ENCODE measurements at places on chromosomes 4 and X. TPM values are rescaled to one million over a fixed set of nuclear protein-coding genes. Genes with fewer than 3 reads are reported as not detected.

Gene CDS1
- total RNA-seq, result 14.6 TPM

Gene KLHL34
- total RNA-seq, result not detected

Gene CXorf65
- not detected for total RNA-seq

Gene SPATA18
- total RNA-seq, result 0.47 TPM

Gene IL2RG
- 0.64 TPM for total RNA-seq

Gene EBP
- 93.8 TPM for total RNA-seq

Gene BBS12
- total RNA-seq, result 2.1 TPM

Gene EXOC1
- 17.6 TPM for total RNA-seq

Gene CSN3
- total RNA-seq, result not detected

Gene SUPT20HL1
- total RNA-seq, result not detected

Gene CYLC1
- not detected for total RNA-seq

Gene NKRF
- total RNA-seq, result 22.8 TPM

Gene HPSE
- 12.6 TPM for total RNA-seq

Gene TMPRSS11D
- not detected for total RNA-seq

Gene WDR17
- total RNA-seq, result 0.20 TPM

Gene RPS6KA6
- total RNA-seq, result not detected

Gene ERAS
- not detected for total RNA-seq

Gene ARHGAP36
- not detected for total RNA-seq

Gene GAB1
- 3.8 TPM for total RNA-seq

Gene GCNA
- total RNA-seq, result 0.98 TPM

Gene SHISA3
- not detected for total RNA-seq

Data from HCT116 (cell line).